T1000 (cell line): ENCODE measurements at places on chromosomes 13 and 19.

GRCh38 chr13:101751488-101751887 lies 299.0 kb downstream of the ITGBL1 start:
- DNase-seq: peak; percentile 16

DNA sequence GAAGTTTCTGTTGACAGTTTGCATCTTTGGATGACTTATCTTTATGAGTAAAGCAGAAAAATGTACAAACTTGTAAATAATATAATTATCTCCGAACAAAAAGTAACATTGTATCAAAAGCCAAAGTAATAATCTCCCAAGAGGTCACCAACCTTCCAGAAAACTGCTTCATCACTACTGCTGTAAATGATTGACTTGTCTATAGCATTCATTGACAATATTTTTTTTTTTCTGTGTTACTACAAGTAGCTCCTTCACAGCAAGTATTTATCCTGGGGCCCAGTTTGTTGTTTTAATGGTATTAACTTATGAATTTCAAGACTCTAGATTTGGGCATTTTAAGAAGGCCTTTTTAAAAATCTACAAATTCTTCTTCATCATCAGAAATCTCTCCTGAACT lies 242.4 kb downstream of the KLF12 start:
- no peak for DNase-seq

DNA sequence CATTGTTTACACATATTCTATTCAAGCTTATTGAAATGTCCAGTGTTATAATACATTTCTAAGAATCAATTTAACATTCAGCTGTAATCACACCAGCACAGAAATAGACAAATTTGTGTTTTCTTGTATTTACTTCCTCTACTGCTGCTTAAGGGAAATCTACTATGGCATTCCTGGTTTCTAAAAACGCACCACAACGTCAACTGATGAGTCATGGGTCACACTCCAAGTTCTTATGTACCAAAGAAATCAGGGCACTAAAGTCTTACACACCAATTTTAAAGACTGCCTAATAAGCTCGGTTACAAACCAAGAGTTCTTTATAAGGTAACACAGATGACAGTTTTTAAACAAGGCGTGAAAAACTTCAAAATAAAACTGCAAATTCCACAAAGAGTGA lies 13.2 kb downstream of the LNX2 start:
- no peak for DNase-seq

- peak; percentile 62 for DNase-seq
Observed at GRCh38 chr19:45782820-45783785, 813 bp upstream of the DMPK start.

DNA sequence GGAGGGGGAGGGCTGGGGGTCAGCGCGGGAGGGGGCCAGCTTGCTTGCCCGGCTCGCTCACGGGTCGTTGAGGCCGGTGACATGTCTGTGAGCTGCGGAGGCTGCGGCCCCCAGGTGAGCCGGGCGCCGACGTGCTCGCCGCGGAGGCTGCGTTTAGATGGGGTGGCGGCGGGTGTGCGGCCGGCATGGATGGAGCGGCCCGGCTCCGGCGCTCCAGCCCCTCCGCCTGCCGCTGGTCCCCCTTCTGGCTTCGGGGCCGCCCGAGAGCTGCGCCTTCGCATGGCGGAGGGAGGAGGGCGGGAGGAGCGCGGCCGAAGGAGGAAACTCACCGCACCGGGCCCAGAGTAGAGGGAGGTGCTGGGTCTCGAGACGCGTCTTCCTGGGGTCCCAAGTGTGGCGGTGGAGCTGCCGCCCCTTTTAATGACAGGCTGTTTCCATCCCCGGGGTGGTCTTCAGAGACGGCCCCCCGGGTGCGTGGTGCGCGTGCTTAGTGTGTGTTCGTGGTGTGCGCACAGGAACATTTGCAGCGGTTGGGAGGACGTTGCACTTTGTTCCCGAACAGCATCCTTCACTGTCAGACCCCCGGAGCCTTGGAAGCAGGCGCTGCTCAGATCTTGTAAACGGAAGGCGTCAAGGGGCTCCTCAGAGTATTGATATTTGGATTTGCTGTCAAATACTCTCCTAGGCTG lies at the start of gene AKAP11:
AKAP11 (plus strand) TSS at position 38 of the 689 bp plus-strand sequence. CDS start 14,197 bp downstream, outside the sequence.
- no peak for DNase-seq

DNA sequence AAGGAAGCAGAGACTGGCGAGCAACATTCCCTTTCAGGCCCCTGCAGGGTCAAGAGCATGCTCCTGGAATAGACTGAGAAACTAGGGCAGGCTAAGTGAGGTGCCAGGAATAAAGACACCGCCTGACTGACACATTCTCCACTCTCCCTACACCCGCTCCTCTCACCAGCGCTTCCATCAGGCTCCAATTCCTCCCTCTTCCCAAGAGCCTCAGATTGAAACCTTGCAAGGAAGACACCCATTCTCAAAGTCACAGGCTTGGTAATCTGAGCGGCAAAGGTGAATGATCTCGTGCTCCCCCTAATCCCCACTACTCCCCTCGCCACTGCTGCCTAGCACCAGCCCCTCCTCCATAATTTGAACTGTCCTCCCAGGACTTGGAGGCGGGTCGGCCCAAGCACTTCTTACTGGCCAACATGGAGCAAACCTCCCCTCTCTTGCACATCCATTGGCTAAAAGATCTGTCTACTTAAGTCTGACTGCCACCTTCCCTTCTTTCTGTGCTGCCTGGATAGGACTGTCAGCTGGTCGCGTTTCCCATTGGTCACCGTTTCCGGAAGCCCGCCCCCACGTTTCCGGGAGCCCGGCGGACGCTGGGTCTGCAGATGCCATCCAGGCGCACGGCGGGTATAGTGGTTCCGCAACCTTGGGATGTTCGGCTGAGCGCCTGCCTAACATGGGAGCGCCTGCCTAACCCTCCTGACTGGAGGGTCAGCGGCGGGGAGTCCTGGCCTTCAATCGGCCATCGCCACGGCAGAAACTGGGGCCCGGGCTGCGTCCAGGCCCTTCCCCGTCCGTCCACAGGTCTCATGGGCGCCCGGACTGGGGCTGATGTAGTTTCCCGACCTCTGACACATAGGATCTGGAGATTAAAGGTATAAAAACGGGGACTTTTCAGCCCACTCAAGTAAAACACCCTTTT lies 33.6 kb downstream of the ZNF383 start:
- DNase-seq: peak; percentile 97

- no peak for DNase-seq
Observed at GRCh38 chr13:31053896-31054295, 107.8 kb downstream of the HSPH1 start.

DNA sequence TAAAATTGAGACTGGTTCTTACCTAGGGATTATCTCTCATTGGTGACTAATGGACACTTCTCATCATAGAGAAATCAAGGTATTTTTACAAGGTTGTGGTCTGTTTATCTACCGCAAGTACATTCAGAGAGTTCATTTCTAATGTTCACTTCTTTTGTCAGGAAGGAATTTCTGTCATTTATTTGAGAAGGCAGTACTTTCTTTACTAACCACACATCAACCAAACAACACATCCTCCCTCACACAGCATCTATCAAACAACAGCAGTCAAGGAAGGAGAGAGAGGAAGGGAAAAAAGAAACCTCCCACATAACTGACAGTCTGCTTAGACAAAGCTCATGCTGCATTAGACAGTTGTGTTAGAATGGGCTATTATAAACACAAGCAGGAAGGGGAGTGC lies 182.3 kb upstream of the KLF12 start:
- DNase-seq: no peak

DNA sequence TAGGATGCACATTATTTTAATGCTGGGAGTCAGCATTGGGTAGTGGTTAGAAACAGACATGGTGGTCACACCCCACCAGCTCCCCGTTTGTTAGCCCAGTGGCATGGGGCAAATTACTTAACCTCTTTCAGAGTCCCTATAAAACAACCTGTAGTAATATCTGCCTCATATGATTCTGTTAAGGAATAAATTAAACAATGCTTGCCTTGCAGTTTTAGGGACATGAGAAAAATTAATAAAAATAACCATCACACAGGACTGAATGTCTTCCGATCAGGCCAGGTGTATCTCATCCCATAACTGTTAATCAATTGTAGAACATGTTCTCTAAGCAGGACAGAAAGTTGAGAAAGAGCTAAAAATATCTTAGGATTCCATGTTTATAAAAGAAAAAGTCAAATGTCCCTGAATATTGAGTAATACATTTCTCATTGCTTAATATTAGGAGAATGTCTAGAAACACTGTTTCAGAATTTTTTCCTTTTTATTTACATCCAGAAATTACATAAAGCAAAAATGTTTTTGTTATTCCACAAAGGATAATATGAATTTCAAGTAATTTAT lies 196.5 kb downstream of the GPC6 start:
- DNase-seq: no peak

- no peak for DNase-seq
Observed at GRCh38 chr13:84126671-84127171, 244.4 kb upstream of the SLITRK1 start.

GRCh38 chr19:40613690-40614621 lies 12.8 kb downstream of the LTBP4 start:
- DNase-seq: peak; percentile 75

- no peak for DNase-seq
Observed at GRCh38 chr19:5091018-5091683, 122.2 kb downstream of the KDM4B start.

DNA sequence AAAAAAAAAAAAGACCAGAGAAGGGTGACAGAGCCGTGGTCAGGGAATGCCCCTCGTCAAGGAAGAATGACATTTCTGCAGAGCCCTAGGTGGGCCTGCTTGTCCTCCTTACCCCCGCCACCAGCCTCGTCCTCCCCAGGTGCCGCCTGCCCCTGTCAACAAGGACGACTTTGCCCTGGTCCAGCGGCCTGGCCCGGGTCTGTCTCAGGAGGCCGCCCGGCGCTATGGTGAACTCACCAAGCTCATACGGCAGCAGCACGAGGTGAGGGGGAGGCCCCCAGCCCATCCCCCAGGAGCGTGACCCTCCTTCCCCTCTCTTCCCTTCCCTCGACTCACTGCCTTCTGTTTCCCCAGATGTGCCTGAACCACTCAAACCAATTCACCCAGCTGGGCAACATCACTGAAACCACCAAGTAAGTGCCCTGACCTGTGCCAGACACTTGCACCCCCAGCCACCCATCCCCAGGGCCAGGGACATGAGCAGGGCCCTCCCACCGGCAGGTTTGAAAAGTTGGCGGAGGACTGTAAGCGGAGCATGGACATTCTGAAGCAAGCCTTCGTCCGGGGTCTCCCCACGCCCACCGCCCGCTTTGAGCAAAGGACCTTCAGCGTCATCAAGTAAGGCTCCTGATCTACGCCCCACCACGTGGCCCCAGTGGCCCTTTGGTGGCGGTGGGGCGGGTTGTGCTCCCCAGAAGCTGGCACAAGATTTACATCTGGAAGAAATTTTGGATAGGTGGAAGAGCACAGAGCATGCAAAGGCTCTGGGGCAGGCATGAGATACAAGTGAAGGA lies 14.8 kb downstream of the PODNL1 start:
- no peak for DNase-seq

- DNase-seq: no peak
Observed at GRCh38 chr19:18604820-18605159, 1.8 kb downstream of the CRLF1 start.

DNA sequence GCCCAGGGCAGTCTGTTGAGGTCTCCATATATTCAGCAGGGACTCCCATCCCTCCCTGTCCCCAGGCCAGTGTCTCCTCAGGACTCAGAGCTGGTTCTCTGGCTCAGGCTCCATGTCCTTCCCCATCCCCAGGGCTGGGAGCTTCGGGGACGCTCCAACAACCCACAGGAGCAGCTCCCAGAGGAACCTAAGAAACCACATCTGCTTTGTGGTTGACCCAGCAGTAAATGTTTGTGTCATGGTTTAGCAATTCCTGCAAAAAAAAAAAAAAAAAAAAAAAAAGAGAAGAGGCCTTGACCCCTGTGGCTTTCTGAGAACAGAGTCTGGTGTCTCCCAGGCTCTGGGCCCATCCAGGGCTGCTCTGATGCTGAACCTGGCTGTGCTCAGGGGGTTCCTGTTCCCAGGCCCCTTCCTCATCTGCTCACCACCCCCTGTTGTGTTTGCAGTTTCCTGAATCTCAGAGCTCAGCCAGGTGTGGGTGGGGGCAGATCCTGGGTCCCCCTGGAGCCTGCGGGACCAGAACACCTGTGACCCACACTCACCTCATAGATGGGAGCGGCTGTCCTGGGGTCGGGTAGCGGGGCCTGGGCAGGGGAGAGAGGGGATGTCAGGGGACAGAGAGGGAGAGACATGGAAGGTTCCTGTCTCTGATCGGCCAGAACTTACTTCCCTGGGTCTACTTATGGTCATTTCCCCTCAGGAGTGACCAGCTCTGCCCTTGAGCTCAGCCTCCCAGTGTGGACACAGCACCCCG lies 25.2 kb upstream of the CEACAM1 start:
- no peak for DNase-seq

- DNase-seq: no peak
Observed at GRCh38 chr13:112562786-112563383, 25.1 kb downstream of the TUBGCP3 start.

DNA sequence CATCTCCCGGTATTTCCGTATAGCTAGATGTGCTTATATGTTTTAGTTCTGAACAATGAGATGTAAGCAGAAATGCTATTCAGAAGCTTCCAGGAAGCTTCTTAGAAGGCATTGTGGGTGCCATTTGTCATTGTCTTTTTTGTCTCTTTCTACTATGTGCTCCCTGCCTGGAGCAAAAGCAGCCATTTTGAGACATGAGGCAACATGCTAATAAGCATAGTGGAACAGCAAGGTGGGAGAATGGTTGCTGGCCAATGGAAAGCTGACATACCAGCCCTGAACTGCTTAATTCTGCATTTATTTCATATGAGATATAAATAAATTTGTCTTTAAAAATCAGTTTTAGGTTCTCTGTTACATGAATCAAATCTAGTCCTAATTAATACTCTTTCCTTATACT lies 299.7 kb downstream of the LMO7 start:
- DNase-seq: no peak

- DNase-seq: no peak
Observed at GRCh38 chr13:63605403-63605802, 2189.8 kb upstream of the PCDH20 start.

DNA sequence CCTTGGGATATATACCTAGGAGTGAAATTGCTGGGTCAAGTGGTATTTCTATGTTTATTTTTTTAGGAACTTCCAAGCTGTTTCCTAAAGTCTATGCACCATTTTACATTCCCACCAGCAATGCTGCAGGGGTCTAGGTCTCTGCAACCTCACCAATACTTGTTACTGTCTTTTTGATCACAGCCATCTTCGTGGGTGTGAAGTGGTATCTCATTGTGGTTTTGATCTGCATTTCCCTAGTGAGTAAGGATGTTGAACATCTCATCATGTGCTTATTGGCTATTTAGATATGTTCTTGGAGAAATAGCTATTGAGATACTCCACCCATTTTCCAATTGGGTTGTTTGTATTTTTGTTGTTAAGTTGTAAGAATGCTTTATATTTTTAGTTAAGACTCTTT lies 2.7 kb downstream of the OR10H2 start:
- DNase-seq: no peak

GRCh38 chr19:12792051-12792852 lies 966 bp downstream of the JUNB start:
- peak; percentile 81 for DNase-seq

GRCh38 chr19:6499052-6499790 lies 2.9 kb downstream of the TUBB4A start:
- DNase-seq: no peak

GRCh38 chr13:63449550-63449949 lies 2033.9 kb upstream of the PCDH20 start:
- no peak for DNase-seq

- DNase-seq: no peak
Observed at GRCh38 chr19:43726736-43727592, 11.1 kb downstream of the IRGC start.
